Endothelial cell (in vitro differentiated cells): ENCODE measurements at places on chromosomes 12 and 14. TPM values are rescaled to one million over a fixed set of nuclear protein-coding genes. Genes with fewer than 3 reads are reported as not detected.

- no peak overlapping the region for H3K4me3 ChIP-seq
- no peak for DNase-seq
- peaks cover 7% of the 10 kb centered on the region for H3K36me3 ChIP-seq
- peaks cover 3% of the 10 kb centered on the region for H3K27me3 ChIP-seq
- no peak overlapping the region for H3K27ac ChIP-seq
- peaks cover 12% of the 10 kb centered on the region for H3K4me1 ChIP-seq
Measured at GRCh38 chr12:65666876-65667275, 157.4 kb upstream of the HMGA2 start.

HOXC9 gene
- total RNA-seq, result 0.28 TPM

GRCh38 chr14:44029933-44030332, 477.1 kb downstream of the FSCB start:
- H3K4me3 ChIP-seq, result no peak overlapping the region
- H3K36me3 ChIP-seq, result no peaks in the 10 kb centered on the region
- peaks cover 9% of the 10 kb centered on the region for H3K4me1 ChIP-seq

DNA sequence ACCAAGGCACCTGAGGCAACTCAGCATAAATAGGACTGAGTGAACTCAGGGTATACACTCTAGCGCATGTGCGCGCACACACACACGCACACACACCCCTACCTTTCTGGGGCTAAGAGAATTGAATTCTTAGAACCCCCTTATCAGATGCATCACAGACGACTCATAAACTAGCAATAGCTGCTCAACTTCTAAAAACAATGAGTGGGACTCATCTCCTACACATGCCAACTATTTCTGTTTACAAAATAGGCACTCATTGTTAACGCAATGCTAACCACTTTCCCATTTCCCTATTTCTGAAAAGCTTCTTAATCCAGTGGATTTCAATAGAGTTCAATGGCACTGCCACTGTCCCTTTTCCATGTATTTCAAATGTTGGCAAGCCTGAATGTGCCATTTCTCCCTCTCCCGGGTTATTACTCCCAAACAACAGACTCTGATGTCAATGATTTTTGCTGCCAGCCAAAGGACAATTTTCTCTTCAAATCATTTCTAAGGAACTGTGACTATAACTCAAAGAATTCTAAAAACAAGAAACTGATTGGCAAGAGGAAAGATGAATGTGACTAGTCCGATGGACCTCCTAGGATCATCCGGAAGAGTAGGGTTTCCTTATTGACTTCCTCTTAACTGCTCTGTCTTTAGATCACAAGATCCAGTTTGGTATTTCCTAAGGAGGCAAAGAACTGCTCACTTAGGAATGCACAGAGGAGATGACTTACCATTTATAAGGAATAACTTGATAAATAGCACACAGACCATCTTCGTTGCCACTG, 48.8 kb downstream of the SLC38A1 start:
- DNase-seq, result no peak
- peaks cover 3% of the 10 kb centered on the region for H3K27me3 ChIP-seq
- peaks cover 73% of the 10 kb centered on the region for H3K4me1 ChIP-seq
- H3K4me3 ChIP-seq, result no peak overlapping the region

- no peak for DNase-seq
- peaks cover 23% of the 10 kb centered on the region for H3K4me1 ChIP-seq
Measured at GRCh38 chr14:73717711-73718417, 3.7 kb upstream of the PNMA1 start.

A2M gene
- total RNA-seq, result 1.4 TPM

C14orf132 gene
- 4.4 TPM for total RNA-seq

GRCh38 chr14:44963775-44964380, 1.9 kb downstream of the TOGARAM1 start:
- peaks cover 42% of the 10 kb centered on the region for H3K4me1 ChIP-seq
- peak overlapping the region; percentile 49 for H3K27ac ChIP-seq
- H3K4me3 ChIP-seq, result no peak overlapping the region
- peaks cover 14% of the 10 kb centered on the region for H3K36me3 ChIP-seq

- H3K27ac ChIP-seq, result no peak overlapping the region
- no peaks in the 10 kb centered on the region for H3K36me3 ChIP-seq
- no peaks in the 10 kb centered on the region for H3K4me1 ChIP-seq
- H3K4me3 ChIP-seq, result no peak overlapping the region
Measured at GRCh38 chr14:93536945-93537344, 106.2 kb downstream of the UNC79 start.

DNAJC22 gene
- 1.8 TPM for total RNA-seq

DNA sequence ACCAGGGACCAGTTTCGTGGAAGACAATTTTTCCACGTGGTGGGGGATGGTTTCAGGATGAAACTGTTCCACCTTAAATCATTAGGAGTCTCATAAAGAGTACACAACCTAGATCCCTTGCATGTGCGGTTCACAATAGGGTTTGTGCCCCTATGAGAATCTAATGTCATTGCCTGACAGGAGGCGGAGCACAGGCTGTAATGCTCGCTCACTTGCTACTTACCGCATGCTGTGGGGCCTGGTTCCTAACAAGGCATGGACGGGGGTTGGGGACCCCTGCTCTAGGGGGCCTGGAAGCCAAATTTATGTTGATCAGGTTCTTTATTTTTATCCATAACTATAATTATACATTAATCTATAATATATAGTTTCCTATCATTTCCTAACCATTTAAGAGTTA, 315.3 kb downstream of the MED13L start:
- H3K4me1 ChIP-seq, result peaks cover 6% of the 10 kb centered on the region
- H3K4me3 ChIP-seq, result no peak overlapping the region
- DNase-seq, result no peak

DNA sequence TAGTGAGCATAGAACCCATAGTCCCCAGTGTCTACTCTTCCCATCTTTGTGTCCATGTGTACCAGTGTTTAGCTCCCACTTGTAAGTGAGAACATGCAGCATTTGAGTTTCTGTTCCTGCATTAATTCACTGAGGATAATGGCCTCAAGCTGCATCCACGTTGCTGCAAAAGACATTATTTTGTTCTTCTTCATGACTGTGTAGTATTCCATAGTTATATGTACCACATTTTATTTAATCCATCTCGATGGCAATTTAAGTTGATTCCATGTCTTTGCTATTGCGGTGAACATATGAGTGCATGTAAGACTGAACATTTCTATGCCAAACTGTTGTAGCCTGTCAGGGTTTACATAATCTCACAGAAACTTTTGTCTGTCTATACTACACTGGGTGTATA, 237.2 kb downstream of the IPO8 start:
- peaks cover 2% of the 10 kb centered on the region for H3K27me3 ChIP-seq
- H3K4me3 ChIP-seq, result no peak overlapping the region
- no peaks in the 10 kb centered on the region for H3K36me3 ChIP-seq
- H3K4me1 ChIP-seq, result no peaks in the 10 kb centered on the region
- DNase-seq, result no peak
- H3K27ac ChIP-seq, result no peak overlapping the region

DNA sequence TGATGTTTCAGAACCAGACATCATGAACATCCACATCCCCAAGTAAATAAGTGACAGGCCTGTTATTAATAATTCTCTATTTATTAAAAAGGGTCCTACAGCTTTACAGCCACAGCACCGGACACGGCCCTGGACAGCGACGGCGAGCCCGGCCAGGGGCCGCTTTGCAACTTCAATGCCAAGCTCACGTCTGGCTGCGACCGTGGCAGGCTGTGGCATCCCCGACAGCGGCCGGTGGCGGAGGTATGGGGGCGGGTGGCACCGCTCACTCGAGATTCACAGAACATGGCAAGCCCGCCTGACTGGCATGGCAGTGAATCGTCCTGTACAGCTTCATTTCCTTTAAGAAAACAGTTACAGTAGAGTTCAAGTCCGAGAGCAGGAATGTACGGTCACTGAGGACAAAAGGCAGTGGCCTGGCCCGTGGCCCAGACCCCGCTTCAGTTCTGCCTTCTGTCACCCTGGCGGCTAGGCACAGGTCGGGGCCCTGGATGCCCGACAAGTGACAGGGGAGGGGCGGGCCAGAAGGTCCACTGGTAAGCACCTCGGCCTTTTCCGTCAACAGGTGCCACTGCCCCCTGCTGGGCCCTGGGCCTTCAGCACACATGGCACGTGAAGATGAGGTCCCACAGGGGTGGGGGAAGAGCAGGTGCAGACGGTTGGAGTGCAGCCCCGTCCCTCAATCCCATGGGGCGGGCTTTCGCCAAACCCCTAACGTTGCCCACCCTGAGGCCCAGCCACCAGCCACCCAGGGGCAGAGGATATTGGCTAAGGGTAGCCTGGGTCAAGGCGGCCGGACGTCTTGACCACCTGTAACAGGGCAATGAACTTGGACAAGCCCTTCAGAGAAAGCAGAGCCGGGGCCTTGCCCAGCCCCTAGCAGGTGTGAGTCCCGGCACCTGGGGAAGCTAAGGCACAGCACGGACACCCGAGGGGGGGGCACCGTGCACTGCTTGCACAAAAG, 30.3 kb downstream of the HIP1R start:
- peaks cover 27% of the 10 kb centered on the region for H3K36me3 ChIP-seq
- DNase-seq, result peak; percentile 62
- peak overlapping the region; percentile 64 for H3K27ac ChIP-seq
- no peaks in the 10 kb centered on the region for H3K4me1 ChIP-seq
- no peak overlapping the region for H3K4me3 ChIP-seq
- peaks cover 9% of the 10 kb centered on the region for H3K27me3 ChIP-seq
